HT1080 (cell line): ENCODE measurements at places on chromosomes 3 and 15. TPM values are rescaled to one million over a fixed set of nuclear protein-coding genes. Genes with fewer than 3 reads are reported as not detected.

Gene PTH1R
- total RNA-seq = 2.6 and 3.1 TPM in 2 replicates

Gene DMXL2
- total RNA-seq = 9.6 and 10.7 TPM in 2 replicates

Gene ONECUT1
- not detected in 2 replicates for total RNA-seq

Gene PLCB2
- total RNA-seq = 0.16 and 0.40 TPM in 2 replicates

Gene FBXO40
- 0.03 and 0.05 TPM in 2 replicates for total RNA-seq

Gene CA12
- 13.9 and 15.0 TPM in 2 replicates for total RNA-seq

Gene C3orf18
- 1.9 and 2.5 TPM in 2 replicates for total RNA-seq

Gene PLSCR5
- total RNA-seq = not detected in 2 replicates

Gene GOLGA6L7
- not detected in 2 replicates for total RNA-seq

Gene CLDN16
- not detected in 2 replicates for total RNA-seq

Gene C3orf49
- 0.16 TPM in 1 of 2 replicates, not detected in the other for total RNA-seq

Gene FMN1
- 3.4 and 3.8 TPM in 2 replicates for total RNA-seq

Gene OR5H14
- not detected in 2 replicates for total RNA-seq

Gene SLC38A3
- 2.2 TPM in 1 of 2 replicates, not detected in the other for total RNA-seq

Gene DNAJA4
- not detected in 2 replicates for total RNA-seq

Gene ABCF3
- total RNA-seq = 49.1 and 72.9 TPM in 2 replicates

Gene C3orf22
- not detected in 2 replicates for total RNA-seq

Gene LRTM1
- total RNA-seq = not detected in 2 replicates

Gene AGBL1
- total RNA-seq = 0.03 TPM in 1 of 2 replicates, not detected in the other

Gene HTR3C
- total RNA-seq = not detected in 2 replicates

Gene ALPK3
- 0.02 and 0.03 TPM in 2 replicates for total RNA-seq

Gene GCNT3
- 0.10 and 0.79 TPM in 2 replicates for total RNA-seq

Gene SPATA12
- total RNA-seq = 0.80 and 1.6 TPM in 2 replicates
